Stimulated activated CD4-positive, alpha-beta T cell treated with anti-CD3 and anti-CD28 coated beads, Interleukin-1b, Interleukin-23, amount 100 ng/mL, for 1 hour (primary cell): ENCODE measurements at places on chromosomes 4 and X.
A peak's percentile ranks its signal among the peaks of the same experiment; 100 is the strongest.

DNA sequence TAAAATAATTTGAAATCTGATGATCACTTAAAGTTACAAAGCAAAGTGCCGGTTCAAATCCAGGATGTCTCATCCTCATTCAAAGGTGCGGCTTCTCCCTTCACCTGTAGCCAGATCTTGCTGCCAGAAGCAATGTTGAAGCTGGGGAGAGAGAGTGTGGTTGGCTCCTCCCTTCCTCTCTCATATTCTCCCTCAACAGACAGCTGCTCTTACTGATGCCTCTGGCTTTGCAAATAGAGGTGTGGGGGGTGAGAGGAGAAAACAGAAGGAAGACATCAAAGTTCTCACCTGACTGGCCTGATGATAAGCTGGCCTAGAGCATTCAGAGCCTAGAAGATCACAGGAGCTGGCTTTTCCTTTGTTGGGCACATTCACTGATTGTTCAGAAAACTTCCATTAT, 28.3 kb upstream of the BTC start:
- no peak for DNase-seq

- DNase-seq = no peak
These were observed 48.0 kb upstream of the PDLIM5 start for GRCh38 chr4:94403751-94404150.

DNA sequence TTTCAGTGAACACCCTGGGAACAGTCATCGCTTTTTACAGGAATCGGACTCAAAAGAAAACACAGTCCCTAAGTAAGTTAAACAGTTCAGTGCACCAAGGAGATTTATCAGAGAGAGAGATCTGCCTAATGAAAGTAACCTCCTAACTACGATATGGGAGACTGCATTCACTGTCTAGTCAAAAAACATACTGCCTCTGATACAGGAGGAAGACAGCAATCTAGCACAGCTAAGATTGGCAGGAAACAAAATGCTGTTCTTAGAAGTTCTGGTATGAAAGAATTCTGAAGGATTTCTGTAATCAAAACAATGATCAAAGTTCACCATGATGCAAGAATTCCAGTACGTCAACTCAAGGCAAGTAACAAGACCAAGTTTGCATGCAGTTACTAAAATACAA, 92.8 kb downstream of the MAML3 start:
- DNase-seq = no peak

DNA sequence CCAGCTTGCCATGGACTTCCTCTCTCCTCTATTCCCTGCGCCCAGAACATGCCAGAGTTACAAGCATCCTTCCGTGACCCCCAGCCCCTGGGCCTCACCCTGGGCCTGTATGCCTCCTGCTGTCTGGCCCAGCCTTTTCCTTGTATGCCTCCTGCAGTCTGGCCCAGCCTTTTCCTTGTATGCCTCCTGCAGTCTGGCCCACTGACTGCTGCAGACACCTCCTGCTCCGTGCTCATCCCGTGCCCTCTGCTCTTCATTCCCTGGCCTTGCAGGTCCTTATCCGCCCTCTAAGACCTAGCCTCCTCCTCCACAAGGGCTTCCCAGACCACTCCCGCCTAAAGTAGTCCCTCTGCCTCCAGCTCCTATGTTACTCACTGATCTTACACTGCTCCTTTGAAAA, 44.2 kb downstream of the IRF2 start:
- DNase-seq = no peak

DNA sequence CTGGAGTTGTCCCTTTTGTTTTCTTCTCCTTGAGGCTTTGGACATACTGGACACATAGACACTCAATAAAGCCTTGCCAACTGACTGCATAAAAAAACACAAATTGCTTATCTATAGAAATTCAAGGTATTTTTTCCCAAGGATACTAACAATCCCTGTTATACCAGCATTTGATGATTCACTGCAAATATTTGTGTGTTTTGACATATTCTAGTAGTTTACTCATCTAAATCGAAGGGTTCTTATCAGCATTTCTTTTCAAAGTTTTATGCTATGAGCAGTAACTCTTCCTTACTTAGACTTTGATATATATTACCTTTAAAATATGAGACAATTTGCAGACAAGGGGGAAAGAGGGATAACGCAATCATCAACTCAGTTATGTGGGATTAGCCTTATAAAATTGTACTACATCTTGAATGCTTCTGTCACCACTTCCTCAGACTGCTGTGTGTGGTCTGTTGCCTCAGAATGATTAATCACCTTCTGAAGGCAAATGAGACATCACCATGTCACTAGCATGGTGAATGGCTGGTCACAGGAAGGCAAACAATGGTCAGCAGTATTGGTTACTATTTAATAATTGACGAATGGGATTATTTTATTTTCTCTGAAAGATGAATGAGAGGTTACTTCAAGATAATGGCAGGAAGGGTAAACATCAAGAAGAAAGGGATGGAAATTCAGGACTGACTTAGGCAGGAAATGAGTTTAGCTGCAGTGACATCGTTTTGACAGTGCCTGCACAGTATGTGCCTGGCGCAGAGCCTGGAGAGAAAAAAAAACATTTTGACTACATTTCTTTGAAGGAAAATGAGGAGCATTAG, 544.3 kb upstream of the CNKSR2 start:
- no peak for DNase-seq

- DNase-seq = no peak
These were observed 13.2 kb upstream of the SH3TC1 start for GRCh38 chr4:8185930-8186329.

GRCh38 chr4:165006456-165006855, 25.3 kb upstream of the TRIM60 start:
- no peak for DNase-seq

DNA sequence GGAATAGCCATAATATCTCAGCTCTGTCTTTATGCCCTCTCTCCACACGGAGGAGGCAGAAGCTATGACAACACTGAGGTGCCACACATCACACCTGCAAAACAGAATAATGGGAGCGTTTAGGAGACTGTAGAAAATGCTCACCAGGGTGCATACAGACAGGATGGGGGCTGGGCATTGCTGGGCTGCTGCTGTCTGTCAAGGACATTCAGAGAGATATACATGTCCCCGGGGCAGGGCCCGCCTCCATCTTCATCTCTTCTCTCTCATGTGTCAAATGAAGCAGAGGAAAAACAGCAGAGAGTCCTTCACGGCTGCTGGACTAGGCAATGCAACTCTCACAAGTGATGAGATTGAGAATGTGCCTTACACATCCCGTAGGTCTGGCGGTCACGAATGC, 65.3 kb upstream of the DHRSX start:
- no peak for DNase-seq

GRCh38 chr4:24605216-24605615, 20.9 kb upstream of the DHX15 start:
- no peak for DNase-seq

DNA sequence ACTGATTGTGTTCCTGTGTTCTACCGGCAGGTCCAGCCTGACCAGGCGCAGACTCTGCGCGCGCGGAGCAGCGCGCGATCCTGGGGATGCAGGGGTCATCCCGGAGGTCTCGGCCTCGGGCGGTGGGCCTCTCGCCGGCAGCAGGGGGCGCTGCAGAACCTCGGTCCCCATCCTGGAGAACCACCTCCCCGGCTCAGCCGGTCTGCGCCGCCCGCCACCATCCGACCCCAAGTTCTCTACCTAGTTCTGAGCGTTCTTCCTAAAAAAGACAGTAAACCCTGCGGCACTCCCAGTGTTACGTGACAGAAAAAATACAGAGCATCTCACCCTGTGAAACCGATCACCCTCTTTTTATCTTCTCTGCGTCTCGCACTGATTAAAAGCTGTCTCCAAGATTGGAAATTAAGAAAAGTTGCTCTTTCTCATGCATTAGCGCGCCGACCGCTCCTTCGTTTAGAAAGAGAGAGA, 1.6 kb downstream of the TRPC3 start:
- peak; percentile 65 for DNase-seq

GRCh38 chr4:66568431-66568830, 898.1 kb upstream of the EPHA5 start:
- DNase-seq = no peak

DNA sequence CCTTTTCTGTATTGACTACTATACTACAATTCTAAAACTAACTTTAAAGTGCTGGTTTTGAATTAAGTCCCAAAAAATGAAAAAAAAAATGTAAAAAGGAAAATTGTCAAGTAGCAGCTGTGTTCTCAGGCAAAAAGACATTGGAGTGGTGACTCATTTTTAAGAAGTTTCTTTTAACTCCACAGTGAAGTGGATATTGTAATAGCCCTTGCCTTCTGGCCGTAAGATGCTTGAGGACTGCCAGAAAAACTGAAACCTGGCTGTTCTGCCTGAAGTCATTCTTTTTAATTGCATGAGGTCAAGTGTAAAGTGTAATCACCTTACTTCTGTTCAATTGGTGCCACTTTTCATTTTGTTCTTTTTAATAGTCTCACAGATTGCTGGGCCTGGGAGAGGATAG, 28.9 kb downstream of the SPANXD start:
- no peak for DNase-seq

GRCh38 chr4:184324939-184325477, 107.3 kb upstream of the ENPP6 start:
- no peak for DNase-seq

DNA sequence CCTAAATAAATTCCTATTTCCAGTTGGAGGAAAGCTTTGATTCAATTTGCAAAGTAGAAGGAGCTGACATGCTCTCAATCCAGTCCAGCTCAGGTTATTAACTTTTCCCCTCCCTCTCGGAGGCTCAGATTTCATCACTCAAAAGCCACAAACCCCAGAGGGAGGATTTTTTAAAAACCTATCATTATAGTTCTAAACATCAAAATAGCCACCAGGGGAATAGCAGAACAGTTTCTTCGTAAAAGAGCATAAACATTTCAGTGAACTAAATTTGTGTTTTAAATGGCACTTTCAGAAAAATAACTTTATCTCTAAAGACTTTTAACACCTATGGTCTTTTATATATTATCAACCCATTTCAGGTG, 8.8 kb downstream of the GPRIN3 start:
- no peak for DNase-seq

GRCh38 chr4:54006755-54007154, 57.6 kb downstream of the CHIC2 start:
- DNase-seq = no peak

DNA sequence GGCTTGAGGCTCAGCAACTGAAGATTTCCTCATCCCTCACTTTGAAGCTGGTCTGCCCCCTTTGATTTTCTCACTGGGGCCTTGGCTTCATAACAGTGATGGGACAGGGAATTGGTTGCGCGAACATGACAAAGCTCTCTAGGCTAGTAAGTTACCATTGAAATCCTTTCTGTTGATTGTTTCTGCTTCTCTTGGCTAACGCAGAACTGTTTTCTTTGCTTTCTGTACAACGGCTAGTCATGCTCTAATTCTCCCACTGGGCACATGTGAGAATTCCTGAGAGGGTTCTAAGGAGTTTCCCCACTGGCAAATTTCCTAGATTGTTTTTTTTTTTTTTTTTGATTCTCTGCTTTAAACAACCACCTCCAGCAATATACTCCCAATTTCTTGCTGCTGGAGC, 738.6 kb downstream of the PCDH7 start:
- no peak for DNase-seq

DNA sequence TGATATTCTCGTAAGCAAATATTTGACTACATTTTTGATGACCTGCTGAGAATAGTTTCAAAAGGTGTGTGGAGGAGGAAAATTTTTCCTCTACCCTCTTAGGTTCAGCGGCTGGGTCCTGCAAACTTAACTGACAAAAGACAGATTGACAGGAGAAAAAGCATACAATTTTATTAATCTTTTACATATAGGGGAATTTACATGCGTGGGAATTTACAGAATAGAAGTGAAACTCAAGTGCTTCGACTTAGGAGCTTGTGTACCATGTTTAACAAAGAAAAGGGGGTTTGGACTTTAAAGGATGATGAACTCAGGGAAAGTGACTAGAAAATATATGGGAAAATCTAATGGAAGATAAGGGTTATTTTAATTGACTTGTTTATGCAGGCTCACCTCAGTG, 2.5 kb downstream of the HERC6 start:
- DNase-seq = no peak

GRCh38 chr4:156788782-156789181, 182.8 kb downstream of the PDGFC start:
- no peak for DNase-seq

DNA sequence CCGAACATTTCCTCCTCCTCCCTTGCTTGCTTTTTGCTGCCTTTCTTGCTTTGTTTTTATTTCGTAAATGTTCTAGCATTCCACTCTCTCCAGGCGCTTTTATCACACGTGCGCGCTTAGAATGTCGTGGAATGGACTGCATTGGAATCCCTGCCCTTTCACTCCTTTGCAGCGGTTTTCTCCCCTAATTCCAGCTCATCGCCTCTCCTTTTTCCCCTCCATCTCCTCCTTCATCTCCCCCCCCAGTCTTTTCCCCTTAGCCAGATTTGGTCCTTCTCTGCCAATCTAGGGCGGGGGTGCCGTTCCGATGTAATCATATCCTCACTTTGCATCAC, 579 bp downstream of the OGT start:
- no peak for DNase-seq
